A549 treated with DMSO at 1 μM for 4 hours (cell line): ENCODE measurements at places on chromosomes 2 and 18. TPM values are rescaled to one million over a fixed set of nuclear protein-coding genes. Genes with fewer than 3 reads are reported as not detected.

Gene ACAA2
- 52.9 to 66.7 TPM (median 63.0 TPM) in 5 replicates for total RNA-seq

Gene PTPN2
- total RNA-seq = 21.5 to 26.1 TPM (median 25.1 TPM) in 5 replicates

Gene GNAL
- 6.7 to 7.8 TPM (median 6.8 TPM) in 5 replicates for total RNA-seq

Gene APCDD1
- not detected in 5 replicates for total RNA-seq

Gene EFR3B
- 15.9 to 17.9 TPM (median 16.8 TPM) in 5 replicates for total RNA-seq

Gene CNPPD1
- total RNA-seq = 40.6 to 45.1 TPM (median 43.6 TPM) in 5 replicates

Gene KIAA2012
- total RNA-seq = not detected in 5 replicates

Gene MRPL53
- 105 to 147 TPM (median 128 TPM) in 5 replicates for total RNA-seq

Gene TPO
- total RNA-seq = 0.07 to 0.13 TPM (median 0.10 TPM) in 4 of 5 replicates, not detected in the other

Gene SLC4A5
- 0.18 to 0.41 TPM (median 0.28 TPM) in 5 replicates for total RNA-seq

Gene CYBRD1
- total RNA-seq = 28.7 to 38.6 TPM (median 36.6 TPM) in 5 replicates

Gene KANSL1L
- total RNA-seq = 0.24 to 0.99 TPM (median 0.56 TPM) in 5 replicates

Gene PLEKHB2
- 71.6 to 88.2 TPM (median 81.3 TPM) in 5 replicates for total RNA-seq

Gene KIF5C
- 0.29 to 0.60 TPM (median 0.36 TPM) in 5 replicates for total RNA-seq

Gene CFAP65
- 0.09 to 0.19 TPM (median 0.15 TPM) in 5 replicates for total RNA-seq

Gene MAL
- 0.16 to 0.23 TPM in 2 of 5 replicates, not detected in the others for total RNA-seq

Gene IL1RN
- total RNA-seq = 0.29 to 0.43 TPM (median 0.34 TPM) in 5 replicates

Gene CBLN2
- 0.06 to 0.21 TPM (median 0.14 TPM) in 4 of 5 replicates, not detected in the other for total RNA-seq

Gene ZDBF2
- 1.1 to 2.9 TPM (median 1.3 TPM) in 5 replicates for total RNA-seq

Gene PTPRM
- 29.4 to 35.0 TPM (median 34.8 TPM) in 5 replicates for total RNA-seq

Gene MAP2
- 0.28 to 0.72 TPM (median 0.50 TPM) in 5 replicates for total RNA-seq

Gene TXNL1
- total RNA-seq = 61.9 to 76.0 TPM (median 70.7 TPM) in 5 replicates

Gene CNDP1
- not detected in 5 replicates for total RNA-seq

Gene AFF3
- 0.02 to 0.10 TPM (median 0.08 TPM) in 5 replicates for total RNA-seq

Gene DPYSL5
- 3.5 to 6.4 TPM (median 4.5 TPM) in 5 replicates for total RNA-seq

Gene NEU2
- not detected in 5 replicates for total RNA-seq

Gene TANK
- total RNA-seq = 32.0 to 52.6 TPM (median 43.5 TPM) in 5 replicates

Gene PFN4
- total RNA-seq = 1.1 to 1.5 TPM (median 1.2 TPM) in 5 replicates

Gene MPV17
- total RNA-seq = 81.3 to 103 TPM (median 91.7 TPM) in 5 replicates

Gene IHH
- 0.14 to 0.20 TPM (median 0.15 TPM) in 5 replicates for total RNA-seq

Gene NT5DC4
- not detected in 5 replicates for total RNA-seq

Gene RESP18
- total RNA-seq = not detected in 5 replicates

Gene GBX2
- total RNA-seq = 2.3 to 4.1 TPM (median 3.3 TPM) in 5 replicates

Gene SOX11
- not detected in 5 replicates for total RNA-seq

Gene POU3F3
- total RNA-seq = 0.03 to 0.05 TPM in 2 of 5 replicates, not detected in the others

Gene RAPGEF4
- 0.16 to 0.35 TPM (median 0.21 TPM) in 5 replicates for total RNA-seq

Gene SPDYA
- 0.15 to 0.39 TPM (median 0.20 TPM) in 5 replicates for total RNA-seq

Gene LYPD6
- total RNA-seq = 0.06 to 0.12 TPM (median 0.07 TPM) in 5 replicates

Gene IL36B
- 0.15 to 0.25 TPM (median 0.24 TPM) in 3 of 5 replicates, not detected in the others for total RNA-seq

Gene SLC5A7
- not detected in 5 replicates for total RNA-seq

Gene POTEC
- not detected in 5 replicates for total RNA-seq

Gene SGO2
- 9.8 to 17.1 TPM (median 16.1 TPM) in 5 replicates for total RNA-seq

Gene IL1B
- total RNA-seq = 0.17 to 0.49 TPM (median 0.28 TPM) in 5 replicates

Gene CEP192
- 9.5 to 11.2 TPM (median 9.6 TPM) in 5 replicates for total RNA-seq

Gene TTC21B
- 4.4 to 8.9 TPM (median 5.6 TPM) in 5 replicates for total RNA-seq

Gene KDM3A
- 24.2 to 31.2 TPM (median 29.7 TPM) in 5 replicates for total RNA-seq

Gene MRPL19
- 61.0 to 84.8 TPM (median 76.9 TPM) in 5 replicates for total RNA-seq

Gene KCNE4
- 0.87 to 1.6 TPM (median 1.2 TPM) in 5 replicates for total RNA-seq
